CD4-positive, alpha-beta T cell treated with Interferon gamma for 1 hour (primary cell): ENCODE measurements at places on chromosomes 16 and 17.

DNA sequence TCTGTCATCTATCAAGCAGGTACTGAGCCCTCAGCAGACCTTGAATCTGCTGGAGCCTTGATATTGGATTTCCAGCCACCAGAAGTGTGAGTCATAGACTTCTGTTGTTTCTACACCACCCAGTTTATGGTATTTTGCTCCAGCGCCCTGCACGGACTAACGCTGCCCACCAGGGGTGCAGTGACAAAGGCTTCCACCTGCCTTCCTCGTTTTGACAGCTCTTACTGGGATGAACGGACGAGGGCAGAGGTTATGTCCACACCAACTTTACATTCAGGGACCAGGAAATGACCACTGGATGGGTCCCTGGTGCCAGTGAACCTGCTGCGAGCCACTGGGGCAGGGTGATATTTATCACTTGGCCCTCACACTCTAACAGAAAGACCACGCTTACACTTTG lies 66.6 kb upstream of the CBX4 start:
- no peak for DNase-seq

- DNase-seq = peak; percentile 52
These were observed at the start of gene SRCIN1 for GRCh38 chr17:38605841-38606645. Gene SRCIN1, minus strand, starts transcription at chr17:38605952. Its CDS starts 247 bp downstream, at chr17:38605705.

DNA sequence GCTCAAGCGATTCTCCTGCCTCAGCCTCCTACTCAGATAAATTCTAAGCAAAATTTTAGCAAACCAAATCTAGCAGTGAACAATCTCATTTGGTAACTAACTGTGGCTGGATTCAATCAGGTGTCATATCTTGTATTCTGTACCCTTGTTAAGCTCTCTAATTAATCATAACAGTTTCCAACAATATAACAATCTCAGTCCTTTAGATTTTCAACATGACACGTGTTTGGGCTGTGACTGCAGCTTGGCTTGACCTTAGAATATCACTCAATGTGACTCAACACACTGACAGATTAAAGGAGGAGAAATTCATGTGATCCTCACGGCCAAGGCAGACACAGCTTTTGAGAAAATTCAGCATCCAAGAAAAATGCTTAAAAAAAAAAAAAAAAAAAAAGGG lies 133.6 kb downstream of the BANP start:
- DNase-seq = no peak

- no peak for DNase-seq
These were observed 9.0 kb upstream of the GGA2 start for GRCh38 chr16:23519282-23519681.

- no peak for DNase-seq
These were observed 23.2 kb upstream of the FAM20A start for GRCh38 chr17:68624381-68624780.

DNA sequence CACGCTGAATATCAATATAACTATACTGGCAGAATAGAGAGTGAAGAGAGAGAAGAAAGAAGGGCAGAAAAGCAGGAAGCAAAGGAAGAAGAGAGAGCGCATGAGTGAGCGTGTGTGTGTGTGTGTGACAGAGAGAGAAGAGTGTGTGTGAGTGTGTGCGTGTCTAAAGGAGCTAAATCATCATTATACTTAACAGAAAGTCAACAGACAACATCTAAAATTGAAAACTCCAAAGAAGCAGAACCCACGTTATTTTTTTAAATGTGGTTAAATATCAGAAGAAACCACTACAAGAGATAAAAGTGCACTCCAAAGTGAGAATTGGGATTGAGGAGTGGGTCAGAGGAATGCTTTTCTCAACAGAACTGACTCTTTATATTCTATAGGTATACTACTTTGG lies 77.2 kb downstream of the BRIP1 start:
- no peak for DNase-seq

DNA sequence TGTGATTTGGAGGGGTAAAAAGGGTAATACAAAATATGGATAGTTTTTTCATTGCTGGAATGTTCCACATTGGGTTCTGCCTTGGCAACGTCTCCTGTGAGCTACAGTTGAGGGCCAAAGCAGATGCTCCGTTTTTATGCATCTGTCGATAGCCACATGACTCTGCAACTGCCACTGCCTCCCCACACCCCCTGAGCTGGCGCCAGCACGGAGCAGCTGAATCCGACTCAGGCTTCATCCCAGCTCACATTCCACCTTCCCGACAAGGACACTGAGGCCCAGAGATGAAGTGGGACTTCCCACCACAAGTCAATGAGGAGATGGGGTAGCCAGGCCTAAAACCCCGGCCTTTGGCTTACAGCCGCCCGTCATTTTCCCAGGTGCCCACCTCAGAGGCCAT lies 334.1 kb downstream of the CDH13 start:
- no peak for DNase-seq

- no peak for DNase-seq
These were observed 298.5 kb upstream of the FOXF1 start for GRCh38 chr16:86211800-86212199.

DNA sequence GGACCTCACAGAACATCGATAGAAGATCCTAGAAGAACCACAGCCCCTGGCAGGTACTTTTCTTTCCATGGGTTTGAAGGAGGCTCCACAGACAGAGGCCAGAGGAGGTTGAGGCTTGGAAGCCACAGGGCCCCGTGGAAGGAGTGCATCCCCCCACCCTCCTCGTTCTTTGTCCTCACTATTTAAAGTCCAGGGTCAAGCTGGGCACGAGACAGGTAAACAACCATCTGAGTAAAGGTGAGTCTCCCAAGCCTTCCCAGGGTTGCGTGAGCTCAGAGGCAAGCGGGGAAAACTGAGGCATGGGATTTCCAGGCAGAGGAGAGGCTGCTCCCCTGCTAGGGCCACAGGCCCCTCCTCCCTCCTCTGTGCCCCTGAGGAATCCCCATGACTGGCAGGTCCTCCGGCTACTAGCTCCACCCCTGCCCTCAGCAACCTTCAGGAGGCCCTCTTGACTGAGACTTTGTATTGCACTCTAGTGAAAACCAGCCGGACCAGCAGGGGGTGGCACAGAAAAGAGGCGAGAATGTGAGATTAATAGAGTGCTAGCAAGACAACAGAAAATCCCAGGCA lies 927 bp upstream of the SULT1A2 start:
- no peak for DNase-seq

- DNase-seq = no peak
These were observed 57.2 kb upstream of the NLK start for GRCh38 chr17:27985306-27985705.

- peak; percentile 59 for DNase-seq
These were observed 6.6 kb upstream of the VASN start for GRCh38 chr16:4365014-4365406.

DNA sequence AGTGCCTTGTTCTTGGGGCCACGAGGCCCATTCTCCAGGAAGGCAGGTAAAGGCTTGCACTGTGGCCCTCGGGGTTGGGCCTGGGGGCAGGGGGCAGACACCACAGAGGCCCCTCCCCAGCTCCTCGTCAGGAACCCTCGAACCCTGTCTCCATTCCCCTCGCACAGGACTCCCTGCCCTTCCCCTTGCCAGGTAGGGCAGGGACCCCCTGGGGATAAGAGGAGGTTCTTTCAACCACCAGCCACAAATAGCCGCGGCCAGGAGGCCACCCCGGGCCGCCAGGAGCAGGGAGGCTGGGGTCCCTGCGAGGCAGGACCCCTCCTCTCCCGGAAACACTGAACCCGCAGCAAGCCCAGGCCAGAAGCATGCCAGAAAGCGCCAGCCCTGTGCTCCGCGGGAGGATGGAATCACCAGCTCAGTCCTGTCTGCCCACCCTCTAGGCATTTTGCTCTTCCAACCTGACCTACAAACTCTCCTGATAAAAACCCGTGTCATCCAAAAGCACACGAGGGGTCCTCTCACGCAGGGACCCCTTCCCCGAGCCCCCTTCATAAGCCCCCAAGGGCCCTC lies 45.6 kb downstream of the SLC47A1 start:
- DNase-seq = no peak

- DNase-seq = no peak
These were observed 45.6 kb downstream of the ERN1 start for GRCh38 chr17:64084086-64084939.

- no peak for DNase-seq
These were observed 73.6 kb downstream of the GPRC5B start for GRCh38 chr16:19810817-19811731.

DNA sequence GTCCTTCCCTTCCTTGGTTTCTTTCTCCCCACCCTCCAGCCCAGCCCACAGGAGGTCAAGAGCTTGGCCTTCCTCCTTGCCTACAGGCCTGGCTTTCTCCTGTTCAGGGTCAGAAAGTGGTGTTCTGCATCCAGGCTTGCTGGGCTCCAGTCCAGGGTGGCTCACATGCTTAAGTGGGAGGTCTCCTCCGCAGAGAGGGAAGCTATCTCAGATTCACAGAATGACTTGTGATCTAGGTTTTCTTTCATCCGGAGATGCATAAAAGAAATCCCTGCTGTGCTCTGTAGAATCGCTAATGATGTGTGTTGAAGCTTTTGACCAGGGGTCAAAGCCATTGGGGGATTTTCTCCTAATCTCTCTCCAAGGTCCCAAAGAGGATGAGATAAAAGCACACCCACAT lies 382.3 kb upstream of the EEF2KMT start:
- no peak for DNase-seq

- DNase-seq = peak; percentile 10
These were observed 13.1 kb upstream of the C16orf87 start for GRCh38 chr16:46843898-46844642.

DNA sequence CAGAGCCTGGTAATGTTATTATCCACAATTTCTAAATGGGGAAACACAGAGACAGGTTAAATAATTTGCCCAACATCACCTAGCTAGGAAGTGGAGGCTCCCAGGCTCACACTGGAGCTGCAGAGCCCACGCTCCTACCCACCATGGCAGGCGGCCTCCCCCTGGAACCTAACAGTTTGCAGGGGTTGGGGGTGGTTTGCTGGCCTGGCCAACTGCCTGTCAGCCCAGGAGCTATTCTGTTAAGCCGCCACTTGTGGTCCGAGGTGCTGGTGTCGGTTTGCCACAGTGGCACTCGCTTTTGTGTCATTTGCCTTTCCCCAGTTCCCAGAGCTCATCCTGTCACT lies 3.6 kb downstream of the PRCD start:
- no peak for DNase-seq

- DNase-seq = no peak
These were observed 27.7 kb downstream of the NME3 start for GRCh38 chr16:1743376-1744337.

GRCh38 chr16:67256701-67257230 lies 8.0 kb downstream of the SLC9A5 start:
- DNase-seq = no peak

DNA sequence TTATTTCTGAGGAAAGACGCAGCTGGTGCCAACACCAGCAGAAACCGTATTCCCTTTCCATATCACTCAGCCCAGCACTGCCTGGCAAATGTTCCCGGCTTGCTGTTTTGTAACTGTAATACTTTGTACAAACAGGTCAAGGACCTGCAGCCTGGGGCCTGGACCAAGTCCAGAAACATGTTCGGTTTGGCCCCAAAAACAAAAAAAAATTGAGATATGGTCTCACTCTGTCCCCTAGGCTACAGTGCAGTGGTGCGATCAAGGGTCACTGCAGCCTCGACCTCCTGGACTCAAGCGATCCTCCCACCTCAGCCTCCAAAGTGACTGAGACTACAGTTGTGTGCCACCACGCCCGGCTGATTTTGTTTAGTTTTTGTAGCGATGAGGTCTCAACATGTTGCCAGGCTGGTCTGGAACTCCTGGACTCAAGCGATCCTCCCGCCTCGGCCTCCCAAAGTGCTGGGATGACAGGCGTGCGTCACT lies 1.2 kb downstream of the HAGH start:
- no peak for DNase-seq

DNA sequence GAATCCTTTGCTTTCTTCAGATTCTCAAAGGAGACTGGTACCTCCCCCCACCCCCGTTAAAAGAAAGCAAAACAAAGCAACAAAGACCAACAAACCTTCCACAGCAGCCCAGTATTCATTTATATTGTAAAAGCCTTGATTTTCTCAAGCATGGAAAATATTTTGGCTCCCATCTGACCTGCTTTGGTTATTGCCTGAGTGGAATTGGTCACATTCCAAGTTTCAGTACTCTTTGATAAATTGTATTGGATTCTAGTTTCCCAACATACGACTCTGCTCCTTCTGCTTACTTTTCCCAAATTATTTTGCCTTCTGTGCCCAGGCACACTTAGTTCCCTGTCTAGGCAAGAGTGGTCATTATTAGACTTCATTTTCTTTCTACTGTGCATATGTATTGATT lies 1.3 kb downstream of the ABCC11 start:
- DNase-seq = no peak

DNA sequence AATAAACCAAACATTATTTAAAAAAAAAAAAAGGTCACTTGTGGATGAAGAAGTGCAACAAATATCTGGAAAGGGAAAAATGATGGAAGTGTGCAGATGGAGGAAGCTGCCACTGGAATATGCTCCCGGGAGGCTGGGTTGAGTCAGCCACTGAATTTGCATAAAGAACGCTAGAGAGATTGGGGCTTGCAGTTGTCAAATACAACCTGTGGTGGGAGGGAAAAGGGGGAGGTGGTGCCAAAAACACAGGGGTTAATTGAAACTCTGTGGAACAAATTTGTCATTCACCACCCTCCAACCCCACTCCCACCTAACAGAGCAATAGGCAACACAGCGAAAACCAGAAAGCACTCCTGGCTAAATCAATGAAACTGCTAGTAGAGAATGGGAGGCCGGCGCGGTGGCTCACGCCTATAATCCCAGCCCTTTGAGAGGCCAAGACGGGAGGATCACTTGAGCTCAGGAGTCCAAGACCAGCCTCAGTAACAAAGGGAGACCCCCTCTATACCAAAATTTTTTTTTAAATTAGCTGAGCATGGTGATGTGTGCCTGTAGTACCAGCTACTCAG lies 37.6 kb upstream of the RPL38 start:
- no peak for DNase-seq

- no peak for DNase-seq
These were observed 290.6 kb downstream of the WWOX start for GRCh38 chr16:78390092-78390491.

DNA sequence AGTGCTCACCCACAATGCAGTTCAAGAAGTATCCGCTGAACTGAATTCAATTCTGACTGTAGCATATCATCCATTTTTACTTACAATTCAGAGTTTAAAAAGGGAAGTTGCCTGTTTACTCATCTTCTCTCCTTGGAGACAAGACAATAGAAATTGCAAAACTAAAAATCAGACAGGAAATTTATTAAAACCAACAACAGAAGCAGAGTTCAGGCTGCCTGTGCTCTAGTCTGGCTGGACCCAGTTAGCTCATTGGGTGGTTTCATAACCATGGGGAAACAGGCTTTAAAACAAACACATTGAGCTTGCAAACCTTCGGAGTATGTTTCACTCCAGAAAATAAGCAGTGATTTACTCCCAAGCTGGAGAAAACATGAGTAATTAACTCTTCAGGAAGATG lies 321.4 kb downstream of the GRIN2A start:
- DNase-seq = no peak

- no peak for DNase-seq
These were observed 226.0 kb downstream of the TOX3 start for GRCh38 chr16:52320930-52321439.

GRCh38 chr17:77435272-77436057 lies 294.7 kb downstream of the SEC14L1 start:
- DNase-seq = no peak

DNA sequence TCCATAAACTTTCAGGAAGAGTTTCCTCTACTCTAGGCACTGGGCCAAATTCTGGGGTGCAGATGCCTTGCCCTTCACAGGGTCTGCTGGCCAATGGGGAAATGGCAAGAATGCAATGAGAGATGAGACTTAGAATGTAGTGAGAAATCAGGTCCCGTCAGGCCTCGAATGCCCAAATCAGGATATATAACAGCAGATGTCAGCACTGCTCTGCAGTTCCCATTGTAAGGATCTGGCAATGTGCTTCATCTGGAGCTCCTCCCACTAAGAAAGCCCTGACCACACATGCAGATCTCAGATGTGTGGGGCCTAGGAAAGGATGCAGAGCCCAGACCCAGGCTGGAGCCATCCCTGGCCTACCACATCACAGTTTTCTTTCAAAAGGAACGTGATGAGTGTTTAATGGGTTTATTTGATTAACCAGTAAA lies 13.9 kb upstream of the LPCAT2 start:
- DNase-seq = no peak
